Regular cardiac myocyte (primary cell): ENCODE measurements at places on chromosomes 6 and 20. TPM values are rescaled to one million over a fixed set of nuclear protein-coding genes. Genes with fewer than 3 reads are reported as not detected.

The BPI gene
- 0.28 TPM in 1 of 2 replicates, not detected in the other for total RNA-seq

The TMEM200A gene
- 124 and 232 TPM in 2 replicates for total RNA-seq

The PNPLA1 gene
- not detected in 2 replicates for total RNA-seq

The ADGRB3 gene
- total RNA-seq = under 0.01 TPM in 1 of 2 replicates, not detected in the other

The SASH1 gene
- total RNA-seq = 71.7 and 118 TPM in 2 replicates

The DNMT3B gene
- total RNA-seq = 2.0 and 2.1 TPM in 2 replicates

The FNDC11 gene
- total RNA-seq = 0.19 and 0.56 TPM in 2 replicates

The TSBP1 gene
- not detected in 2 replicates for total RNA-seq

The SPATA25 gene
- total RNA-seq = 0.19 and 0.28 TPM in 2 replicates

The PPP1R11 gene
- 13.5 and 16.9 TPM in 2 replicates for total RNA-seq

The TREM1 gene
- total RNA-seq = 0.19 and 21.7 TPM in 2 replicates

The SLC17A1 gene
- not detected in 2 replicates for total RNA-seq

The SNHG17 gene
- total RNA-seq = 8.2 and 11.3 TPM in 2 replicates

The FAM184A gene
- total RNA-seq = 0.19 and 0.85 TPM in 2 replicates

The FOXP4 gene
- total RNA-seq = 1.1 and 2.9 TPM in 2 replicates

The NMBR gene
- under 0.01 and 0.28 TPM in 2 replicates for total RNA-seq

The HLA-DMB gene
- total RNA-seq = under 0.01 and 1.4 TPM in 2 replicates

The MTFR2 gene
- 0.85 and 6.5 TPM in 2 replicates for total RNA-seq

The VSTM2L gene
- 2.5 and 3.7 TPM in 2 replicates for total RNA-seq

The STMND1 gene
- total RNA-seq = not detected in 2 replicates

The KCNK5 gene
- not detected in 2 replicates for total RNA-seq

The HLA-DQB2 gene
- total RNA-seq = not detected in 2 replicates

The LSM14B gene
- 42.2 and 45.1 TPM in 2 replicates for total RNA-seq

The BMP6 gene
- total RNA-seq = 22.0 and 47.4 TPM in 2 replicates

The RIPOR3 gene
- 5.4 and 13.2 TPM in 2 replicates for total RNA-seq

The OOEP gene
- not detected in 2 replicates for total RNA-seq

The GJA10 gene
- total RNA-seq = not detected in 2 replicates

The LY6G6F gene
- not detected in 2 replicates for total RNA-seq

The HLA-DRA gene
- total RNA-seq = 0.38 and 1.7 TPM in 2 replicates

The MYT1 gene
- not detected in 2 replicates for total RNA-seq

The EDN3 gene
- not detected in 2 replicates for total RNA-seq

The RIPPLY2 gene
- total RNA-seq = not detected in 2 replicates

The MOG gene
- not detected in 2 replicates for total RNA-seq

The CRISP1 gene
- total RNA-seq = not detected in 2 replicates

The CCM2L gene
- under 0.01 TPM in 1 of 2 replicates, not detected in the other for total RNA-seq

The LRRC73 gene
- 0.19 and 0.56 TPM in 2 replicates for total RNA-seq

The FABP7 gene
- not detected in 2 replicates for total RNA-seq

The APOBEC2 gene
- total RNA-seq = not detected in 2 replicates

The ENPP3 gene
- under 0.01 TPM in 2 replicates for total RNA-seq

The LY6G6C gene
- under 0.01 TPM in 1 of 2 replicates, not detected in the other for total RNA-seq

The C6orf58 gene
- total RNA-seq = 0.19 TPM in 1 of 2 replicates, not detected in the other

The MAS1 gene
- under 0.01 TPM in 2 replicates for total RNA-seq

The IMPG1 gene
- not detected in 2 replicates for total RNA-seq

The PKIB gene
- 1.2 and 4.8 TPM in 2 replicates for total RNA-seq

The CLIC1 gene
- 711 and 1,283 TPM in 2 replicates for total RNA-seq

The HLA-DQA1 gene
- not detected in 2 replicates for total RNA-seq

The SAMD10 gene
- 0.38 and 0.56 TPM in 2 replicates for total RNA-seq

The GHRH gene
- not detected in 2 replicates for total RNA-seq
